Cardiac muscle cell (in vitro differentiated cells and primary cell): ENCODE measurements at places on chromosomes 7 and 10. TPM values are rescaled to one million over a fixed set of nuclear protein-coding genes. Genes with fewer than 3 reads are reported as not detected.

DNA sequence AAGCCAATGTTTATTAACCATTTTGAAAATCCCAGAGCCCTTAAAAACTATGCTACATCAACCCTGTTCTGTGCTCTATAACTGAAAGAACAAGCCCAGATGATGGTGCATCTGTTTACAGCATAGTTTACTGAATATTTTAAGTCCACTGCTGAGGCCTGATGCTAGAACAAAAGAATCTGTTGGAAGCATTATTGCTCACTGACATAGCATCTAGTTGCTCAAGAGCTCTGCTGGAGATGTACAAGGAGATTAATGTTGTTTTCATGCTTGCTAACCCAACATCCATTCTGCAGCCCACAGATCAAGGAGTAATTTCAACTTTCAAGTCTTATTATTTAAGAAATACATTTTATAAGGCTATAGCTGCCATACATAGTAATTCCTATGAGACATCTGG is 181.3 kb upstream of the FEZF1 start:
- DNase-seq, result peak; percentile 21

- peak; percentile 87 for DNase-seq
Measured at GRCh38 chr7:24576171-24577025, 3.1 kb downstream of the PALS2 start.

- DNase-seq, result no peak
Measured at GRCh38 chr10:112790030-112790429, 160.0 kb upstream of the TCF7L2 start.

- no peak for DNase-seq
Measured at GRCh38 chr7:81002421-81002820, 83.6 kb upstream of the SEMA3C start.

DNA sequence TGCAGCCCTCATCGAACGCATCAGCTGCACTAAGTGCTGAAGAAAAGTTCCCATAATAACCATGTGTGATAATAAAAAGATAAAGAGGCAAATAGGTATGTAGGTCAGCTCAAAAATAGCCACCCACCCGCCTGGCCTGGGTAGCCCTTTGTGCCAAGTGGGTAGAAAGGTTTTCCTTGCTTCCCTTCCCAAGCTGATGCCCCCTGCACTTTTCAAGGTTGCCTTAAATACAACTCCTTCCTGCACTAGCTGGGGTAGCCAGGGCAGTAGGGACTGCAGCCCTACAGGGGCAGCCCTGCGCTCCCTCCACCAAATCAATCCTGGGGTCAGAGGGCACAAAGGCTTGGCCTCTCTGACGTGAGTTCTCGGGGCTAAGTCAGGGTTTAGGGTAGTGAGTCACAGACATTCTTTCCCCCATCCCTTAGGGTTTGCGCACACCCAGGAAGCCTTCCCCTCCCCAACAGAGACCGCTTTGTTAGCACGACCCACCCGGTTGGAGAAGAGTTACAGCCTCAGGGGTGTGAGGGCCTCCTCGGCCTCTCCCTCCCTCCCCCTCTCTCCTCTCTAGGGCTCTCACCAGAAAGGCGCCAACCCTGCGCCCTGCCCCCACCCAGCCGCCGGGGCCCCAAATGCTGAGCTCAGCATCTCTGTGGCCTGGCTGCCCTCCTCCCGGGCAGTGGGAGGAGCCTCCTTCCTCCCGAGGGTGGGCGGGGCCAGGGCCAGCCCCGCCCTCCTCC is 13.3 kb upstream of the DDIT4 start:
- peak; percentile 96 for DNase-seq

- no peak for DNase-seq
Measured at GRCh38 chr7:140435252-140435895, 31.5 kb downstream of the RAB19 start.

- peak; percentile 64 for DNase-seq
Measured at GRCh38 chr7:140646931-140647647, 6.5 kb upstream of the DENND2A start.

DNA sequence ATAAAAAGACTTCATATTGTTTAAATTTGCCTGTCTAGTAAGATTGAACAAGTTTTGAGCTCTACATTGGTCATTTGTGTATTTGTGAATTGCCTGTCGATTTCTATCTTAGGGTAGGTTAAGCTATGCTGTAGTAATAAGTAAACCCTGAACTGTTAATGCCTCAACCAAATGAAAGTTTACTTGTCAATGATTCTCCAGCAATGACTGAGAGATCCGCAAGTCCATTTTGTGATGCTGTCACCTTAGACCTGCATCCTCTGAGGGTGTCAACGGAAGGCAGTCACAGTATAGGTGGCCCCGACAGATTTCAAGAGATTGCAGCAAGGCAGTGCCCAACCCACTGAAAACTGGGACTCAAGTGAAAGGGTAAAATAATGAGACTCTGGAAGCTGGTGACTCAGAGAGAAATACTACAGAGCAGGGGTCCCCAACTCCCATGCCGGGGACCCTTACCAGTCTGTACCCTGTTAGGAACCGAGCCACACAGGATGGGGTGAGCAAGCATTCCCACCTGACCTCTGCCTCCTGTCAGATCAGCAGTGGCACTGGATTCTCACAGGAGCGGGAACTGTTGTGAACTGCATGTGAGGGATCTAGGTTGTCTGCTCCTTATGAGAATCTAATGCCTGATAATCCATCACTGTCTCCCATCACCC is 10.8 kb upstream of the PHYH start:
- no peak for DNase-seq

GRCh38 chr7:73470208-73470607 is 36.6 kb downstream of the FZD9 start:
- DNase-seq, result no peak

GRCh38 chr7:92010215-92010614 is 69.6 kb downstream of the AKAP9 start:
- no peak for DNase-seq

GRCh38 chr10:125023862-125024496 is 82.1 kb downstream of the ZRANB1 start:
- no peak for DNase-seq

- DNase-seq, result no peak
Measured at GRCh38 chr7:81430761-81431160, 339.1 kb downstream of the HGF start.

Gene TYW1B
- 2.4 and 2.9 TPM in 2 replicates for total RNA-seq

Gene LBX1
- total RNA-seq, result not detected in 2 replicates

Gene NACAD
- 1.2 and 2.1 TPM in 2 replicates for total RNA-seq

Gene TFR2
- 0.89 and 2.5 TPM in 2 replicates for total RNA-seq
